ENCODE measurements at places on chromosomes 7 and 10. TPM values are rescaled to one million over a fixed set of nuclear protein-coding genes. Genes with fewer than 3 reads are reported as not detected.

- no peaks in the 10 kb centered on the region for H3K36me3 ChIP-seq
- no peaks in the 10 kb centered on the region for H3K4me1 ChIP-seq
- no peak for DNase-seq
- H3K4me3 ChIP-seq: no peak overlapping the region
- no peaks in the 10 kb centered on the region for H3K27me3 ChIP-seq
- H3K27ac ChIP-seq: no peak overlapping the region
These were observed 730.0 kb upstream of the SORCS1 start for GRCh38 chr10:107894516-107894915.

DNA sequence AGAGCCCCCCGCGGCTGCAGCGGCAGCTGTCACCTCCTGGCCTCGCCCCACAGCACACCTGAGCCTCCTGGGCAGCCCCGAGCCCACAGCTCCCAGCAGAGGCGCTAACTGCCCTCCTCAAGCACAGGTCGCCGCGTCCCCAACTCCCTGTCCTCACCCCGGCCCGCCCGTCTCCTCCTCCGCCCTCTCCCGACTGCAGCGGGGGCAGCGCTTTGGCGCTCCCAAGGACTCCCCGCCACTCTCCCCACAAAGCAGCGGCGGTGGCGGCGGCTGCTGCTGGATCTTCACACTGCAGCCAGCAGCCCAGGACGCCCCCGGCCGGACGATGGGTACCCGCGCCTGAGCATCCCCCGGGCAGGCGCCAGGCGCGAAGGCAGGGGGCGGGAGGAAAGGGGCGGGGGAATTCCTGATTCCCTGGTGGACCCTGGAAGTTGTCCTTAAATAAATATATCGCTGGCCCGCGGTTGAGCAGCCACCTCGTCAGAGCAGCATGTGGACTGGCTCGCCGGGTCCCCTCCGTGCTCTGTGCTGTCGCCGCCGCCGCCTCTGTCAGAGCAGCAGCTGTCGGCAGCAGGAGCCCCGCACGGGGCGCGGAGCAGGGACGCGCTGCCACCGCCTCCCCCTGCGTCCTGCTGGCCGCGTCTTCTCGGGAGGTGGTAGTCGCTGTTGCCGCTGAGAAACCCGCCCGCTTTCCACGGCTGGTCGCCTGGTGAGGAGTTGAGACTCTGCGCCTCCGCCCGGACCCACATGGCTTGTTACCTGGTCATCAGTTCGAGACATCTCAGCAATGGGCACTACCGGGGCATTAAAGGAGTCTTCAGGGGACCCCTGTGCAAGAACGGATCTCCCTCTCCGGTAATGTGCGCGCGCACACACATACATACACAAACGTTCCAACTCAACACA is at the start of gene ZNF804B:
Gene ZNF804B, plus strand, starts transcription at position 471 of the 906 bp plus-strand sequence. Its CDS starts 277 bp downstream, at position 748.
- H3K4me1 ChIP-seq: no peaks in the 10 kb centered on the region
- no peak within 1 kb of the TSS for H3K4me3 ChIP-seq
- no peaks in the 10 kb centered on the region for H3K27me3 ChIP-seq

DNA sequence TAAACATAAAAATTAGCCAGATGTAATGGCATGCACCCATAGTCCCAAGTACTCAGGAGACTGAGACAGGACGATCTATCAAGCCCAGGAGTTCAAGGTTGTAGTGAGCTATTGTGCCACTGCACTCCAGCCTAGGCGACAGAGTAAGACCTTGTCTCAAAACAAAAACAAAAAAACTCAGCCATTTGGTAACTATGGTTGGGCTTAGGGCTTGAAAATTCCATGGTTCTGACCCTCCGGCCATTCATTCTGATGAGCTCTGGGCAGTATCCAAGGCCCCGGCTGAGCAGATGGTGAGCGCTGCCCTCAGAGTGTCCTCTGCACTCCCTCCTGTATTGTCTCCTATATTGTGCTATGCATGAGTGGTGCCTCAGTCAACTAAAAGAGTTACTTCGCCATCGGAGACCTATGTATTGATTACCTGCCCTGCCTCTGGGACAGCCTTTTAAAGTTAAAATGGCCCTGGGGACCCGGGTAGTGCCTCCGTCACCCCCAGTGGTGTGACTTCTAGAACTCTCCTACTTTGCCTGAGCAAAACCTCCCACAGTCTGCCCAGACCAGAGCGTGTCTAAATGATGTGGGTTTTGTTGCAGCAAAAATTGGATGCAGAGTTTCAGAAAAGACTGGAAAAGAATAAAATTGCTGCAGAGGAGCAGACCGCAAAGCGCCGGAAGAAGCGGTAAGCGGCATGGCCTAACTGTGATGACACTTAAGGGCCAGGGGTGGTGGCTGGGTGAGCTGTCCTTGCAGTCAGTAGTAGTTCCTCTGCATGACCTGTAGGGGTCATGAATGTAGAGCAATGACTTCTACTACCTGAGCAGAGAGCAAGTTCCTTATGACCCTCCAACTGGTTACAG is 8.1 kb downstream of the PRKRIP1 start:
- no peak overlapping the region for H3K4me3 ChIP-seq
- no peaks in the 10 kb centered on the region for H3K4me1 ChIP-seq
- no peaks in the 10 kb centered on the region for H3K27me3 ChIP-seq
- H3K36me3 ChIP-seq: peaks cover 53% of the 10 kb centered on the region

GNAI1 gene
- 148 TPM for total RNA-seq

GRCh38 chr7:119482671-119483070 is 790.3 kb upstream of the KCND2 start:
- H3K27ac ChIP-seq: no peak overlapping the region
- no peak overlapping the region for H3K4me3 ChIP-seq
- no peak for DNase-seq
- H3K36me3 ChIP-seq: no peaks in the 10 kb centered on the region
- peaks cover 9% of the 10 kb centered on the region for H3K4me1 ChIP-seq

VWDE gene
- 13.7 TPM for total RNA-seq

GRCh38 chr10:69089638-69090599 is 2.0 kb downstream of the SRGN start:
- H3K36me3 ChIP-seq: no peaks in the 10 kb centered on the region
- H3K4me1 ChIP-seq: no peaks in the 10 kb centered on the region
- no peak for DNase-seq
- H3K27me3 ChIP-seq: no peaks in the 10 kb centered on the region
- H3K27ac ChIP-seq: no peak overlapping the region

INA gene
- not detected for total RNA-seq

DNA sequence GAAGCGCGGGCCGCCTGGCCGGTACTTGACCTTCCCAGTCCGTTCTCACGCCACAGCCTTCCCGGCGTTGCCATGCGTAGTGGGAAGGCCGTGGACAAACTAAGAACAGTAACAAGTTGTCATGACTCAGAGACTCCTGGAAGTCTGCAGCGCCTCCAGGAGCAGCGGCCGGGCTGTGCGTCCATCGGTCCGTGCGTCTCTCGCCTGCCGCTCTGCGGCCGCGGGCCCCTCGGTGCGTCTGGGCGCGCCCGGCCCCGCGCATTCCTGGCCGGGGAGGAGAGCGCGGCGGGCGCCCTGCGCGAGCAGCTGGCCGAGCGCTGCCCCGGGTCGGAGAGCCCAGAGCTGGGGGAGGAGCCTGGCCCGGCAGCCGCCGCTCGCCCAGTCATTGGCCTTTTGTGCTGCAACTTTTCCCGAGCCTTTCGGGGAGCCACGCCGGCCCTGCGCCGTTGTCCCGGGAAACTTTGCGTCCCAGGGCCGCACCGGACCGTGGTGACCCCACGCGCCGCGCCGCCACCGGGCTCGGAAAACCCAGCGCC is 123.7 kb downstream of the TACC2 start:
- H3K36me3 ChIP-seq: no peaks in the 10 kb centered on the region
- peak overlapping the region; percentile 86 for H3K27ac ChIP-seq
- H3K27me3 ChIP-seq: no peaks in the 10 kb centered on the region
- peaks cover 30% of the 10 kb centered on the region for H3K4me1 ChIP-seq

AOC1 gene
- 0.37 TPM for total RNA-seq

CUZD1 gene
- 1.7 TPM for total RNA-seq

SMO gene
- total RNA-seq: 12.8 TPM

GRCh38 chr7:46317256-46317655 is 396.2 kb upstream of the IGFBP3 start:
- no peaks in the 10 kb centered on the region for H3K27me3 ChIP-seq
- H3K4me3 ChIP-seq: no peak overlapping the region
- H3K4me1 ChIP-seq: no peaks in the 10 kb centered on the region
- no peak overlapping the region for H3K27ac ChIP-seq
- no peaks in the 10 kb centered on the region for H3K36me3 ChIP-seq

DNA sequence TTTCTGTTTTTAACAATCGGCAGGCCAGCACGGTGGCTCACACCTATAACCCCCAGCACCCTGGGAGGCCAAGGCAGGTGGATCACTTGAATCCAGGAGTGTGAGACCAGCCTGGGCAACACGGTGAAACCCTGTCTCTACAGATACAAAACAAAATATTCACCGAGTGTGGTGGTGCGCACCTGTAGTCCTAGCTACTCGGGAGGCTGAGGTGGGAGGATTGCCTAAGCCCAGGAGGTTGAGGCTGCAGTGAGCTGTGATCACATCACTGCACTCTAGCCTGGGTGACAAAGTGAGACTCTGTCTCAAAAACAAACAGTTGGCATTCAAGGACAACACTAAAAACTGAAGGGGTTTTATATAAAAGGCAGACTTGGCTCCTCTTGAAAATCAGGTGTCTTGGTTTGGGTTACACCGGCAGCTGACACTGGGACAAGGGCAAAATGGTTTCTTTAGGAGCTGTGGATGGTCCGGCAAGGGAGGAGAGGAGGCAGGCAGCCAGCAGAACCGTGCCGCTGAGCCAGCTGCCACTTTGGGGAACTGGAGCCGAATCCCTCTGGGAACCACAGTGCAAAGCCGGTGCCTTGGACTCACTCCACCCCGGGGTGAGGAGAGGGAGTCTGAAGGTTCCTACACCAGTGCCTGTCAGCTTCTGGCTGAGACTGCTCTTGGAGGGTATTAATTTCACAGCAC is 52.6 kb downstream of the CHST3 start:
- no peak overlapping the region for H3K27ac ChIP-seq
- DNase-seq: no peak
- H3K4me1 ChIP-seq: no peaks in the 10 kb centered on the region

DNA sequence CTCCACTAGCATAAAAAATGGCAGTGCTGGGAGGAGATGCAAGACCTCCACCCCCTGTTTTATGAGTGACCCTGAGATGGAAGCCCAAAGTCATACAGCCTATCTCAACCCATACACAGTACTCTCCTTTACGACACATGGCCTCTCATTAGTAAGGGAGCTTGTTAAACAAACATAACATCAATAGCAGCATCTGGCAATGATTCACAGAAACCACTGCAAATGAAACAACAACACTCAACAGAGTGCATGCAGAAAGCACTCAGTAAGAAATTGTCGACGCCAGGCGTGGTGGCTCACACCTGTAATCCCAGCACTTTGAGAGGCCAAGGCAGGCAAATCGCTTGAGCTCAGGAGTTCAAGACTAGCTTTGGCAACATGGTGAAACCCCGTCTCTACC is 27.5 kb upstream of the FIGNL1 start:
- H3K36me3 ChIP-seq: no peaks in the 10 kb centered on the region
- H3K27ac ChIP-seq: no peak overlapping the region
- DNase-seq: no peak

- H3K27me3 ChIP-seq: no peaks in the 10 kb centered on the region
- no peak for DNase-seq
- no peaks in the 10 kb centered on the region for H3K4me1 ChIP-seq
These were observed 47.2 kb downstream of the CAMK1D start for GRCh38 chr10:12396567-12396966.

DNA sequence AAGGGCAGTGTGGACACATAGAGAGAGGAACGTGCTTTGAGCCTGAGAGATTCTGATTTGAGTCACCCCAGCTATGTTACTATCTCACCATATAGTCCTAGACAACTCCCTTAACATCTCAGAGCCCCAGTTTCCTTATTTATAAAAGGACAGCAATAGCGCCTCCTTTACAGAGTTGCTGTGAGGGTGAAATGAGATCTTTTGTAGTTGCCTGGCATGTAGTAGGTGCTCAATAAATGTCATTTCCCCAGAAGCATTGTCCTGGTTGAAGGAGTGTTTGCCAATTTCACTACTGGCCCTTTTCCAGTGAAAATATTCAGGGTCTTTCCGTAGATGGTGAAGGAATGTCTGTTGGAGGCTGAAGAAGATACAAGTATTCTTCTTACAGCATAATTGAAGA is 51.3 kb upstream of the FAM180A start:
- H3K4me1 ChIP-seq: peaks cover 11% of the 10 kb centered on the region
- H3K4me3 ChIP-seq: no peak overlapping the region
- H3K27ac ChIP-seq: no peak overlapping the region
- no peaks in the 10 kb centered on the region for H3K27me3 ChIP-seq
- no peak for DNase-seq
- no peaks in the 10 kb centered on the region for H3K36me3 ChIP-seq

GRCh38 chr10:25912866-25913265 is 21.2 kb upstream of the MYO3A start:
- H3K27ac ChIP-seq: no peak overlapping the region
- no peaks in the 10 kb centered on the region for H3K36me3 ChIP-seq
- DNase-seq: no peak
- H3K27me3 ChIP-seq: peaks cover 24% of the 10 kb centered on the region
- H3K4me1 ChIP-seq: no peaks in the 10 kb centered on the region

DNA sequence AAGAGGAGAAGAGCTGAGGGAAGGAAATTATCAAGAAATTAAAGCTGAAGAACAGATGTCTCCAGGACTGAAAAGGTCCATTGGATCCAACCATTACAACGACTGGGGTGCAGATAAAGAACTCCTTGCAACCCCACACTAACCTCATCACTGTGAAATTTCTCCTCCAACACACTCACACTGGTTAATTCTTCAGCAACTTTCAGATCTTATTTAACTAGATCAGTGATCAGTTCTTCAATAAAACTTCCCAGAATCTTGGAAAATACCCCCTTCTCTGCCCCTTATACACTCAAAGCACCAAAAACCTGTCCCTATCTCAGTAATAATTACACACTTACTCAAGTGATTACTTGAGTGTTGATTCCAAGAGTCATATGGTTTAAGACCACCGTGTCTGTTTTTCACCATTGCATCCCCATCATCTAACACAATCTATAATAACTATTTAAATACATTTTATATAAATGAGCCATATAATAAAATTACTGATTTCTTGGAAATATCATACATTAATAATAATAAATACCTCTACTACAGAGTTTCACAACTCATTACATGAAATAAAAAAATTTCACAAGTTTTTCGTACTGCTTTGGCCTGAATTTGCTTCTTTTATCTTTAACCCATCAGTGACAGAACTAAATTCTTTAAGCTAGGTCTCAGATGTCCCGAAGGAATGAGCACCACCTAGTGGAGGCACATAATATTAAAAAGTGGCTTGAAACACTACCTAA is 123.7 kb downstream of the MPP7 start:
- no peaks in the 10 kb centered on the region for H3K36me3 ChIP-seq
- peak overlapping the region; percentile 94 for H3K27ac ChIP-seq
- H3K4me1 ChIP-seq: peaks cover 79% of the 10 kb centered on the region
- peak overlapping the region; percentile 42 for H3K4me3 ChIP-seq
- H3K27me3 ChIP-seq: no peaks in the 10 kb centered on the region
- DNase-seq: peak; percentile 69
